ENCODE measurements at places on chromosomes 11 and 22. TPM values are rescaled to one million over a fixed set of nuclear protein-coding genes. Genes with fewer than 3 reads are reported as not detected.
A peak's percentile ranks its signal among the peaks of the same experiment; 100 is the strongest.

Gene MGAT3
- total RNA-seq, result 2.9 TPM

- no peak for DNase-seq
- no peaks in the 10 kb centered on the region for H3K36me3 ChIP-seq
- no peak overlapping the region for H3K27ac ChIP-seq
- no peaks in the 10 kb centered on the region for H3K4me1 ChIP-seq
- no peak overlapping the region for H3K4me3 ChIP-seq
Observed at GRCh38 chr11:71199226-71199820, 53.1 kb downstream of the SHANK2 start.

GRCh38 chr22:27523711-27524110, 277.8 kb downstream of the MN1 start:
- no peak overlapping the region for H3K4me3 ChIP-seq
- DNase-seq, result no peak
- H3K27ac ChIP-seq, result no peak overlapping the region
- H3K36me3 ChIP-seq, result no peaks in the 10 kb centered on the region
- H3K4me1 ChIP-seq, result no peaks in the 10 kb centered on the region

- no peaks in the 10 kb centered on the region for H3K27me3 ChIP-seq
- H3K36me3 ChIP-seq, result no peaks in the 10 kb centered on the region
Observed at GRCh38 chr11:110097459-110098012, 4.3 kb downstream of the ZC3H12C start.

DNA sequence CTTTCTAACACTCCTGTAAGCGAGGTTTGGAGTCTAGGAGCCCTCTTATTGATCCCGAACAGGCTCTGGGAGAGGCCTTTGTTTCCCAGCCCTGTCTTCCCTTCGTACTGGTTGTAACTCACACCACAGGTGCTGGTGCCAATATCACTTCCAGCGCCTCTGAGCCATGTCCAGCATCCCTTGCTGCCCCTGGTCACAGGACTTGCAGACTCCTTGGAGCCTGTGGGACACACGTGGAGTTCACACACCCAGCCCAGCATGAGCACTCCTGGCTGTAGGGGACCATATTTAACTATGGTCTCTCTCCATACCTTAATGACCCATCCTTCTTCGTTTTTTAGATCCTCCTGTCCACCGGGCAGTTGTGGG, 2.2 kb downstream of the ZBTB16 start:
- H3K27me3 ChIP-seq, result no peaks in the 10 kb centered on the region
- H3K4me3 ChIP-seq, result peak overlapping the region; percentile 84
- H3K36me3 ChIP-seq, result peaks cover 61% of the 10 kb centered on the region
- no peaks in the 10 kb centered on the region for H3K4me1 ChIP-seq
- peak overlapping the region; percentile 100 for H3K27ac ChIP-seq
